ENCODE measurements at places on chromosomes 5 and 9.

GRCh38 chr9:130663977-130664250 is 480 bp upstream of the PRDM12 start:
- DNase-seq = no peak

GRCh38 chr9:124000161-124000783 is 11.3 kb upstream of the LHX2 start:
- DNase-seq = no peak

DNA sequence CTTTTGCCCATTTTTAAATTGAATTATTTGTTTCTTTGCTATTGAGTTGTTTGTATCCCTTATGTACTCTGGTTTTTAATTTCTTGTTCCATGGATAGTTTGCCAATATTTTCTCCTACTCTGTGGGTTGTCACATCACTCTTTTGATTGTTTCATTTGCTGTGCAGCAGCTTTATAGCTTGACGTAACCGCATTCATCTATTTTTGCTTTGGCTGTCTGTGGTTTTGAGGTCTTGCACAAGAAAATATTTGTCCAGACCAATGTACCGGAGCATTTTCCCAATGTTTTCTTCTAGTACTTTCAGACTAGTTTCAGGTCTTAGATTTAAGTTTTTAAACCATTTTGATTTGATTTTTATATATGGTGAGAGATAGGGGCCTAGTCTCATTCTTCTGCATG is 36.2 kb upstream of the ZNF366 start:
- no peak for DNase-seq

GRCh38 chr5:117488976-117489500 is 914.4 kb upstream of the SEMA6A start:
- DNase-seq = no peak

DNA sequence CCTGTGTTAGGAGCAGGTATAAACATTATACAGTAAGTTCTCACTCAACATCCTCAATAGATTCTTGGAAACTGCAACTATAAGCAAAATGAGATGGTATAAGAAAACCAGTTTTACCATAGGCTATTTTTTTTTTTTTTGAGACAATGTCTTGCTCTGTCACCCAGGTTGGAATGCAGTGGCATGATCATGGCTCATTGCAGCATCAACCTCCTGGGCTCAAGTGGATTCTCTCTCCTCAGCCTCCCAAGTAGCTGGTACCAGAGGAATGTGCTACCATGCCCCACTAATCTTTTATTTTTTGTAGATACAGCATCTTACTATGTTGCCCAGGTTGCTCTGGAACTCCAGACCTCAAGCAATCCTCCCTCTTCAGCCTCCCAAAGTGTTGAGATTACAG is 50.1 kb upstream of the ADRB2 start:
- no peak for DNase-seq

GRCh38 chr5:171721464-171721863 is 64.2 kb upstream of the SMIM23 start:
- DNase-seq = no peak

- DNase-seq = no peak
Measured at GRCh38 chr5:14436801-14437542, 144.6 kb upstream of the OTULINL start.

GRCh38 chr5:87390075-87390474 is 22.7 kb downstream of the CCNH start:
- no peak for DNase-seq

- DNase-seq = no peak
Measured at GRCh38 chr9:70043689-70044489, at the start of gene MAMDC2. Gene MAMDC2 (plus strand): TSS chr9:70043848. CDS start chr9:70044198, 350 bp downstream.

DNA sequence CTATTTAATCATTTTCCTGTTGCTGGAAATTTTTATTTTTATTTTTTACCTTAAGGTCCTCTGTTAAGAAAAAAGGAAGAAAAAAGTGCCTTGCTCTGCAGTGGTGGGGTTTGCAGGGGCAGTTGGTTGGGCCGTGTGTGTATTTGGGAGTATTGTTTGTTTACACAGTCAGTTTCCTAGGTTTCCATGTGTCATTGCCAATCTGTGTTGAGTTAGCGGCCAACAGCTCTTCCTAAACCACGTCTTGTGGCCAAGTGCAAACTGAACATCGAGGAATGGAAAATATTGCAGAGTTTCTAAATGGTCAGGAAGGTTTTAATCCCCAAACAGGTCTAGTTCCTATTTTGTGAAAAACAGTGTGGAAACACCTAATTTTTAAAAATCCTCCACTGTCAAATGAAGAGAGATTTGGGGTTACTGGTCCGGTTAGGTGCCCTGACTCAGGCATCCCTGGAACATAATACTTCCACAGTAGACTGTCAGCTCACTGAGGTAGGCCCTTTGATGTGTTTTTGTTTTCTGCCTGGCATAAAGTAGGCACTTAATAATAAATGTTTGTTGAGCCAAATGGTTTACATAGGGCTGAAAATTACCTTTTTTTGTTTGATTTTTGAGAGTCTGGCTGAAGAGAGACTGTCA is 37.0 kb downstream of the MAMDC2 start:
- DNase-seq = peak; percentile 80

GRCh38 chr5:113235884-113236283 is 198.9 kb downstream of the TSSK1B start:
- no peak for DNase-seq

Measured in NCI-H774 (cell line).